ENCODE measurements at places on chromosomes 13 and 19.

DNA sequence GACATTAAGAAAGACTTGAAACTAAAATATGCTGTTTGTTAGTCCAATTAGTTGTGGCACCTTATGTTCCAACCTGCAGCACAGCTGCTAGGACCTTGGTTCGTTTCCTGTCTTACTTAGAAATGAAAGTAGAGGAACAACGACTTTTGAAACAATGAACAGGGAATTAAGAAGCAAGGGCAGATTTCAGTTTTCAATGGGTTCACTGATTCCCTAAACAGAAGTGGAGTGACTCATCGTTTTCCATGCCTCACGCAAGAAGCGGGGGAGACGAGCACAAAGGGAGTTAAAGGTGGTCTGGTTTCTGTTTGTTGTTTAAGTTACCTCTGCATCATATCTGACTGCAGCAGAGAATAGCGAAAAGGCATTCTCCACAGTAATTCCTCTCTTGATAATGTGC lies 44.8 kb downstream of the PHF11 start:
- H3K36me3 ChIP-seq, result peaks cover 51% of the 10 kb centered on the region
- no peak for DNase-seq
- 0 out of 2 replicates have a peak overlapping the region, but pooled peaks have one; percentile 9 for H3K27ac ChIP-seq
- no peaks in the 10 kb centered on the region for H3K4me1 ChIP-seq
- H3K4me3 ChIP-seq, result no peak overlapping the region

DNA sequence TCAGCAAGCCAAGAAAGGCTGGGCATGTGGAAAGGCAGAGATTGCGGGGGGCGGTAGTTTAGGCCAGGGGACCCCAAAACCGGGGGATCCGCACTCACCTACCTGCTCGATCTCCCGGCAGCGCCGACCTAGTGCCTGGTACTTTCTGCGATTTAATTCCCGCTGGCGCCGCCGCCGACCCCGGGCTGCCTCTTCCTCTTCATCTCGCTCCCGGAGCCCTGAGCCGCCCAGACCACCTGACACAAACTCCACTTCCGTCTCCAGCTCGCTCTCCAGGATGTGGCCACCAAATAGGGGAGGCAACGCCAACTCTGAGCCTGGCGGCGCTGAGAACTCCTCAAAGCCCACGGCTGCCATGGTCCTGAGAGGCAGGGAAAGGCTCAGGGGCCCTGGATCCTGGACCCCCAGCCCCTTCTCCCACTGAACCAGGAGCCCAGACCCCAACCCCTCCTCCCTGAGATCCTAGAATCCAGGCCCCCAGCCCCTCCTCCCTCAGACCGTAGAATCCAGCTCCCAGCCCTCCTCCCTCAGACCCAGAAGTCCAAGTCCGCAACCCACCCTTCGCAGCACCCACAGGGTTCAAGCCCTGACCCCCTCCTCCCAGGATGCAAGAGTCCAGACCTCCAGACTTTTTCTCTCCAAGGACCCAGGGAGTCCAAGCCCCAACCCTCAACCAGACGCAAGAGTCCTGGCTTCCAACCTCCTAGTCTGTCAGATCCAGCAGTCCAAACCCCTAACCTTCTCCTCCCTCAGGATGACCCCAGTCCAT lies 933 bp downstream of the TFPT start:
- peak overlapping the region; percentile 96 for H3K4me3 ChIP-seq
- H3K27ac ChIP-seq, result peak overlapping the region; percentile 92
- H3K36me3 ChIP-seq, result peaks cover 49% of the 10 kb centered on the region
- peak; percentile 85 for DNase-seq
- peaks cover 27% of the 10 kb centered on the region for H3K4me1 ChIP-seq

DNA sequence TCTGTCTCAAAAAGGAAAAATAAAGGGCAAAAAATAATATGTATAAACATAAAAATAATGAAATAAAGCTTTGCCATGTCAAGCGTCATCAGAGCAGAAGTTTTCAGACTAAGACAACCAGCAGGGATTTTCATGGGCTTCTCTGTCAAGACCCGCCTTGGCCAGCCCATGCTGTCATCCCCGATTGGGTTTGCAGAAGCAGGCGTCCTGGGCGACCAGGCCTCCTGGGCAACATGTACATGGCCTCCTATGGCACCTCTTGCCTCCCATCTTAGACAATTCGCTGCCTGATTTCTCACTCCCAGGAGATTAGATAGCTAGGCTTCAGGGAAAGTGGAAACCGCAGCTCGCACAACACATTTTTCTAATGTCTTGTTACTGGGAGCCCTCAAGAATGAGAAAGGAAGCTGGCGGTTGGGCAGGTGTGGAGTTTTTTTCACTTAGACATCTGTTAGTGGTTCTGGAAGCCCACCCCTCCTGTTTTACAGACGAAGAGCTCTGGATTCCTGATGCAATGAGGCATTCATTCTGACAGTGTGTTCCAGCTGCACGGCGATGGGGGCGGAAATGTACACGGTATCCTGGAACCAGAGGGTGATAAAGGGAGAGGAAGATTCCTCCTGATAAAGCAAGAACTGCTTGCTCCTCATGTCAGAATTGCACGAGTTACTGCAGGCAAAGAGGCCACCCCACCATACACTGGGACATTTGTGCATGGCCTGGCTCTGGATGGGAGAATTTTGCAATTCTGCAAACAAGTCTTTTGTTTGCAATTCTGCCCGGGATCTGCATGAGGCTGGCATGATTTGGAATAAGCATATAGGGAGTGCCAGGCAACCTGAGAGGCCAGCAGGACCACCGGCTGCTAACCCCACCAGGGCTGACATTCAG lies 47.4 kb upstream of the KATNAL1 start:
- H3K4me3 ChIP-seq, result no peak overlapping the region
- peaks cover 2% of the 10 kb centered on the region for H3K36me3 ChIP-seq
- peak overlapping the region; percentile 97 for H3K27ac ChIP-seq
- peak; percentile 96 for DNase-seq
- peaks cover 62% of the 10 kb centered on the region for H3K4me1 ChIP-seq
- no peaks in the 10 kb centered on the region for H3K27me3 ChIP-seq

- no peaks in the 10 kb centered on the region for H3K36me3 ChIP-seq
- no peaks in the 10 kb centered on the region for H3K27me3 ChIP-seq
- no peak overlapping the region for H3K27ac ChIP-seq
- DNase-seq, result no peak
- no peaks in the 10 kb centered on the region for H3K4me1 ChIP-seq
- H3K4me3 ChIP-seq, result no peak overlapping the region
Observed at GRCh38 chr13:39509616-39510315, 93.2 kb downstream of the LHFPL6 start.

GRCh38 chr19:11069561-11069960 lies 19.7 kb upstream of the LDLR start:
- peak; percentile 37 for DNase-seq
- no peaks in the 10 kb centered on the region for H3K4me1 ChIP-seq
- no peaks in the 10 kb centered on the region for H3K27me3 ChIP-seq
- peaks cover 29% of the 10 kb centered on the region for H3K36me3 ChIP-seq
- no peak overlapping the region for H3K4me3 ChIP-seq

- H3K27ac ChIP-seq, result no peak overlapping the region
- no peaks in the 10 kb centered on the region for H3K4me1 ChIP-seq
- H3K36me3 ChIP-seq, result no peaks in the 10 kb centered on the region
- no peaks in the 10 kb centered on the region for H3K27me3 ChIP-seq
Observed at GRCh38 chr13:44504116-44504515, 72.0 kb downstream of the TSC22D1 start.

- H3K36me3 ChIP-seq, result no peaks in the 10 kb centered on the region
- H3K27ac ChIP-seq, result no peak overlapping the region
- no peaks in the 10 kb centered on the region for H3K4me1 ChIP-seq
Observed at GRCh38 chr13:43864921-43865320, 14.6 kb downstream of the CCDC122 start.

GRCh38 chr13:94933936-94934335 lies 221.6 kb upstream of the SOX21 start:
- no peak for DNase-seq
- no peaks in the 10 kb centered on the region for H3K27me3 ChIP-seq
- H3K4me1 ChIP-seq, result no peaks in the 10 kb centered on the region
- H3K36me3 ChIP-seq, result no peaks in the 10 kb centered on the region

DNA sequence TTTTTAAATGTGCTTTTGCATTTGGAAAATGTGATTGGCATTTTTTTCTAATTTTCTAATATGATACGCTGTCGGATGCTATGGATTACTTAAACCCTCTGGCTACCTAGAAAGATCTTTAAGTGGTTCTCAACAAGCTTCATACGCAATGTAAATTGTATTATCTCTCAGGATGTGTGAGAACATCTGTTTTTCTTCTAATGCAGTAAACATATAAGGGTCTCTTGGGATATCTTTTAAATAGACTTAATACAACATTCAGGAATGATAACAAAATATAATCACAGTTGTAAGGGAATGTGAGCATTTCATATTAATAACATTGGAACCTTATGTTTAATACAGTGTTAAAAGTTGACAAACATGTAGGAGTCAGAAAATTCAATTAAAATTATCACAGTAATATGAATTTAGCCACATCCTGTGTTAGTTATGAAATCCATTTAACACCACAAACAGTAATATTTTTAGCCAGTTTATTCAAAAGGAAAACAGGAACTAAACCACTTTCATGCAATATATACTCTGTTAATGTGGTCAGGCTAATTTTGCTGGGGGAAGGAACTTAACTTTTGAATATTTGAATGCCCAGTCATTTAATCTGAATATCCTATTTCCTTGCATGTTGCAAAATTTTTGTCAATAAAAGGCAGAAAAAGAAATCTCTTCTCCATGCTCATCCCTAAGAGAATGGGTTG lies 15.0 kb upstream of the ALOX5AP start:
- H3K27ac ChIP-seq, result no peak overlapping the region
- 0 out of 2 replicates have a peak, but pooled peaks cover 6% of the 10 kb centered on the region for H3K4me1 ChIP-seq
- H3K27me3 ChIP-seq, result no peaks in the 10 kb centered on the region
- DNase-seq, result no peak

GRCh38 chr19:39363901-39364457 lies 21.8 kb downstream of the SAMD4B start:
- DNase-seq, result no peak
- H3K36me3 ChIP-seq, result peaks cover 77% of the 10 kb centered on the region
- H3K4me3 ChIP-seq, result no peak overlapping the region
- no peaks in the 10 kb centered on the region for H3K4me1 ChIP-seq
- no peaks in the 10 kb centered on the region for H3K27me3 ChIP-seq

GRCh38 chr13:95226932-95227695 lies 74.1 kb downstream of the ABCC4 start:
- H3K27me3 ChIP-seq, result no peaks in the 10 kb centered on the region
- H3K4me3 ChIP-seq, result no peak overlapping the region
- H3K27ac ChIP-seq, result no peak overlapping the region
- no peak for DNase-seq
- no peaks in the 10 kb centered on the region for H3K4me1 ChIP-seq
- no peaks in the 10 kb centered on the region for H3K36me3 ChIP-seq

DNA sequence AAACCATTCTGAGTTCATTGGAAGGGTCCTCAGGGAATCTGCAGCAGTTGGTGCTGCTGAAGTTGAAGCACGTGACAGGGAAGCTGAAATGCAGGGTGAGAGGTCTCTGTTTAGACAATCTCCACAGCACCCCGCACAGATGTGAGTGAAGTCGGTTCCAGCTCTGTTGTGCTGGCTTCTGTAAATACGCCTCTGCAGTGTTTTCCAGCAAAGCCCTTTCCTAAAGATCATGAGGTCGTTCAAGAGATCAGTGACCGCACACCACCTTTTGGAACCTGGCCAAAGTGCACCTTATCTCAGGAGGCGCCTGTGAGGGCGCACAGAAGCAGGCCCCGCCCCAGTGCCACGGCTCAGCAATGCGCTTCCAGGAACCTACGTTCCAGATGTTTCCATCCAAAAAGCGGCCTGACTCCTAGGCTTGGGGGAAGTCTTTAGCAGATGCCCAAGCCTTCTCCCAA lies 10.8 kb downstream of the CUL4A start:
- DNase-seq, result no peak
- no peak overlapping the region for H3K4me3 ChIP-seq
- no peaks in the 10 kb centered on the region for H3K27me3 ChIP-seq
- H3K27ac ChIP-seq, result no peak overlapping the region
- peaks cover 64% of the 10 kb centered on the region for H3K36me3 ChIP-seq
- H3K4me1 ChIP-seq, result no peaks in the 10 kb centered on the region

DNA sequence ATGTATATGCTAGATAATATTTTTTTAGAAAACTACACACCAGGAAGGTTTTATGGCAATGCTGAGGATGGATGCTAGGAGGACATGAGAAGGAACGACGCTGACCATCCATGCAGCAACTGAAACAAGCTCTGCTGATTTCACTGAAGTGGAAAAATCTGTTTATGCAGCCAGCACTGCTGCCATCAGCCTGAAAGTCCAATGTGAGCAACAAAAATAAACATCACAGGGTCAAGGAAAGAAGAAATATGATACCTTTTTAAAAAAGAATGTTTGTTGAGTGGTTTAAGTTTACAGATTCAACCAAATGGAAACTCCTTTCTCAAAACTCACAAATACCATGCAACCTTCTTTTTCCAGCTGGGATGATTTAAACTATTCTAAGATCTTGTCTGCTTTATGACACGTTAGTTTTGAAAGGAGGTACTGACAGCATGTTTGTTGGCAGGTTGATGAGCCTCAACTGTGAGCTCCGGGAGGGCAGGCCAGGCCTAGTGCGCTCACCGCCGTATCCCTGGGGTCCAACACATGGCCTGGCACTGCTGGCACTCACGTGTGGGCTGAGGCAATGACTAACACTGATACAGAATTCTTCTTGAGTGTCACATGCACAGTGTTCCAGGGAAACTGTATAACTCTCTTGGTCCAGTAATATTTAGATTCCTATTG lies 46.8 kb downstream of the LATS2 start:
- no peaks in the 10 kb centered on the region for H3K36me3 ChIP-seq
- H3K4me3 ChIP-seq, result no peak overlapping the region
- no peaks in the 10 kb centered on the region for H3K27me3 ChIP-seq
- no peaks in the 10 kb centered on the region for H3K4me1 ChIP-seq
- no peak overlapping the region for H3K27ac ChIP-seq
- no peak for DNase-seq

DNA sequence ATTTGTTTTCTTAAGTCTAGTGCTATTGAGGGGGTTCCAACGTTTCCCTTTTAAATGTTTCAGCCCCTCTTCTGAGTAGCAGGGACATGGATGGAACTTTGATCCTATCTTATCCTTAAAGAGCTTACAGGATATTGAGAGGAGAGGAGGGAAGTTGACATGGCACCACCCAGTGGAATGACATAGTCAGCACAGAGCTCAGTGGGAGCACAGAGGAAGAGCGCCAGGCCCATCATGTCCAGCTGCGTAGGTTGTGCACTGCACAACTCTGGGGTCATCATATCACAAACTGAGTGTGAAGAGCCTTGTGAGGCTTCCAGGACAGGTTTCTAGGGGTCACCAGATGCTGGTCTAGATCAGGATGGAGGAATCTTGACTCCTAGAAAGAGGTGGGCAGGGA lies 4.6 kb upstream of the CDC42EP5 start:
- no peaks in the 10 kb centered on the region for H3K36me3 ChIP-seq
- no peaks in the 10 kb centered on the region for H3K4me1 ChIP-seq
- H3K27me3 ChIP-seq, result no peaks in the 10 kb centered on the region
- DNase-seq, result no peak
- no peak overlapping the region for H3K27ac ChIP-seq
- no peak overlapping the region for H3K4me3 ChIP-seq

DNA sequence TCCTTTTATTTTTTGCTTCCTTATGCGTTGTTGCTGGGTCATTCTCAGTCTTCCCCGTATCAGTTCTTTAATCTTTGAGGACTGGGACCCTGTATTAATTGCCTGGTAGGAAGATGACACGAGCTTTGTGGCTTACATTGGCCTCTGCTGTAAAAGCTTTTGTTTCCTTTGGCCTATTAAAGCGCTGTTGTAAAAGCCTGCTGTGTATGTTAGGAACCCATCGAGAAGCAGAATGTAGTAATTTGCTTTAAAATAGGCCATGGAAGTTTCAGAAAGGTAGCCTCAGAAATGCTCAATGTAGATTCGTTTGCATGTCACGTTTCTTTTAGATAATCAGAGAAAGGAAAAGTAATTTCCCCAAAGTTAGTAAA lies 257.5 kb upstream of the STARD13 start:
- peak overlapping the region; percentile 27 for H3K4me3 ChIP-seq
- no peak for DNase-seq
- H3K4me1 ChIP-seq, result peaks cover 28% of the 10 kb centered on the region
- H3K27me3 ChIP-seq, result no peaks in the 10 kb centered on the region
- no peaks in the 10 kb centered on the region for H3K36me3 ChIP-seq

Measured in DND-41 (cell line).